ENCODE measurements at places on chromosomes 12 and 14.

GRCh38 chr12:98686603-98687002 is 41.5 kb downstream of the APAF1 start:
- no peak for DNase-seq

DNA sequence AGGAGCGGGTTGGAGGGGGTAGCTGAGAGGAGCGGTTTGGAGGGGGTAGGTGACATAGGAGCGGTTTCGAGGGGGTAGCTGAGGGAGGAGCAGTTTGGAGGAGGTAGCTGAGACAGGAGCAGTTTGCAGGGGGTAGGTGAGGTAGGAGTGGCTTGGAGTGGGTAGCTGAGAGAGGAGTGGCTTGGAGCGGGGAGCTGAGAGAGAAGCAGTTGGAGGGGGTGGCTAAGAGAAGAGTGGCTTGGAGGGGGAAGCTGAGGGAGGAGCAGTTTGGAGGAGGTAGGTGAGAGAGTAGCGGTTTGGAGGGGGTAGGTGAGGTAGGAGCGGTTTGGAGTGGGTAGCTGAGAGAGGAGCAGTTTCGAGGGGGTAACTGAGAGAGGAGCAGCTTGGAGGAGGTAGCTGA is 152.1 kb downstream of the GLT1D1 start:
- DNase-seq, result no peak

DNA sequence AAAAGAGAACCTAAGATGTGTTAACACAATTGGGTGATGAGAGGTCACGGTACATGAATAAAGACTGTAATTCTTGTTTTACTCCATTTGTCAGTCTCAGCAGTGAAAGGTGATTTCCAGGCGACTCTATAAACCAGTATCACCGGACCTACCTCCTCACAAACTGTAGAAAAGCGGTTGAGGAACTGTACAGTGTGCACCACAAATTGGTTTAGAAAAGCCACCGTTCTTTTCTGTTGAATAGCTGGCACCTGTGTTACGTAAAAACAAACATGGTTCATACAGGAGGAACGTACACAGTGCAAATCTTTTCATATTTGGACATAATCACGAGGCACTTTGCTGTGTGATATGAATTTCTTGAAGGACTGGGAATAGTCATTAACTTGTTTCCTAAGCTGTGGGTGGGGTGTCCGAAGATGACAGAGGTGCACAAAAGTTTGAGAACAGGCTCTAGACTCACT is 663 bp downstream of the WASHC3 start:
- DNase-seq, result no peak

DNA sequence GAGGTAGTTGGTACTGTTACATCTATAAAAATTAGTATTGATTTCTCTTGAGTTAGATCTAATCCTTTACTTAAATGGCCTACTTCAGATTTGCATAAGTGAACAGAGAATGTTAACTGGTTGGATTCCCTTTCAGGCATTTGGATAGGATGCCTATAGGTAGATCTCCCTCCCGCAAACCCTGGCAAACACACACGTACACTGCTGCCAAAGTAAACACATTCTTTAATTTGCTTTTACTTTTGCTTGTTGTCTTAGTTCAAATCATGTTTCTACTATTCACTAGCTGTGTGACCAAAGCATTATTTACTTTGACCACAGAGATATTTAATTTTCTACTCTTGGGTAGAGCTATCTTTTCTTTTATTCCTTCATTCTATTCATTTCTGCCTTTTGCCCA is 936.1 kb upstream of the FBXO33 start:
- DNase-seq, result no peak

GRCh38 chr14:81565441-81566290 is 32.0 kb upstream of the SEL1L start:
- DNase-seq, result no peak

GRCh38 chr12:4034921-4035320 is 161.7 kb upstream of the PARP11 start:
- DNase-seq, result no peak

GRCh38 chr12:121858662-121859572 is at the start of gene HPD:
TSS of gene HPD (minus strand) at chr12:121858859. CDS start at chr12:121858823, 36 bp downstream.
- DNase-seq, result no peak

Measured in AG04449 (cell line).